ENCODE measurements at places on chromosomes 12 and 14.

DNA sequence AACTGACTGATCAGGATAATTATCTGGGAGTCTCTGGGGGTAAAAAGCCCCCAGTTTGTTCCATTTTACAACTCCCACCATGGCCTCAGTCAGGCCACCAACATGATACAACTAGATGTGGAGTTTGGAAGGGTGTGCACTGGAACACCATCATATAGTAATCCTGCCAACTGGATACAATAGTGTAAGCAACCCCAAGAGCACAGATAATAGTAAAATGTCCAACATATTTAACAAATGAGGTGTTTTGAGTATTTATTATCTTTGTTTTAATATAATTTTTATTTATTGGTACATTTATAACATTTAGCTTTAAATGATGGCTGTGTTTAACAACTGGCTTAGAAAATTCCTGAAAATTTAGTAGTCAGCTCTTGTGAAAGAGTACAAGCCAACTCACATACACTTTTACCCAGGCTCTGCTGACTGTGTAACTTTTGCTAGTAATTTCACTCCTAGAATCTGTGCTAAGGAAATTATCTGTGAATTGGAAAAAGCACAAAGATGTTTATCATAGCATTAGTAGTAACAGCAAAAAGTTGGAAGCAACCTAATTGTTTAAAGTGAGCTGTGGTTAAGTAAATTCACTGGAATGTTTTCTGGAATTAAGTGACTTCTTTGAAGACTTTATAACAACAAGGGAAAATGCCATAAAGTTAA is 196.8 kb downstream of the RAD51B start:
- no peak for DNase-seq

DNA sequence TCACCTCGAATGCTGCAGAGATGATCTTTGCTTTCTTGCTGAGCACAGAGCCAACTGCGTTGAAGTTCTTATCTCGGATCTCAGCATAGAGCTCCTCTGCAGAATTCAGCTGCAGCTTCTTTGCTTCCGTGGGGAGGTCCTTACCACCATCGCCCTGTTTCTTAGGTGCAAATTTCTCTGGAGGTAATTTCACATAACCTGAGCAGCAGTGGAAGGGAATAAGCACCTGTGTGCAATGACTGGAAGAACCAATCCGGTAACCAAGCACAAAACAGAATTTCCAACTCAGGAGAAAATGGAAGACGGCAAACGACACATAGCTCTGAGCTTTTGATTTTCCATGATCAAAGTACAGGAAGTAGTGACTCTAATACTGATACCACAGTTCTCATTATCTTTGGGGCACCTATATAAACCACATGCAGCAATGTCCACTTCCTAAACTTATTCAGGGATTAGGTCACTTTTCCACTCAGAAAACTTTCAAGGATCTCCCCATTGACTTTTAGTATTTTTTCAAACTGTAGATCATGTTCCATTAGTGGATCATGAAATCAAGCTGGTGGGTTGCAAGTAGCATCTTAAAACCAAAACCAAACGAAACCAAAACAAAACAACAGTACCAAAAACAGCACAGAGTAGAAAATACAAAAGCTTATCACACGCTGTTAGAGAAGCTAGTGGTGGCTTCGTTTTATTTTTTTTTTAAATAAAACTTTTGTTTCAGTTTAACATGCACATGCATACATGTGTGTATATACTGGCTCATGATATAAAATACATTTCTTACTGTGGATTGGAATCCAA is 18.9 kb upstream of the DIABLO start:
- DNase-seq = no peak

- no peak for DNase-seq
Measured at GRCh38 chr12:27747111-27747820, 32.8 kb upstream of the KLHL42 start.

GRCh38 chr14:38120109-38120508 is 87.6 kb upstream of the SSTR1 start:
- DNase-seq = no peak

- no peak for DNase-seq
Measured at GRCh38 chr12:12425616-12426015, 68.7 kb downstream of the BORCS5 start.

- peak; percentile 59 for DNase-seq
Measured at GRCh38 chr14:41718477-41719166, 111.9 kb downstream of the LRFN5 start.

DNA sequence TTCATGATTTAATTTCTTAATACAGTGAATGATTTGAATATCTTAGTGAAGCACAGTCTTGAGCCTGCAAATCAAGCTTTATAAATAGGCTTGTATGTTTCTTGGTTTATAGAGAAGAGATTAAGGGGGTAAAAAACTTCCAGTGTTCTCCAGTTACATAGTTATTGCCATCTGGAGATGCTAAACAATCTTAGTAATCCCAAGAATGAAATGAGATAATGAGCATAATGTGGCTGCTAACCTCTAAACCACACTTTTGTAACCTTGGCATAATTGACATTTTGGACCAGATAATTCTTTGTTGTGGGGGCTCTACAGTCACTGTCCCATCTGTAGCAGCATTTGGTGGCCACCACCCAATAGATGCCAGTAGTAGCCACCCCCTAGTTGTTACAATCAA is 316.8 kb downstream of the CCDC91 start:
- no peak for DNase-seq

- no peak for DNase-seq
Measured at GRCh38 chr12:81263072-81263471, 185.2 kb downstream of the ACSS3 start.

- DNase-seq = no peak
Measured at GRCh38 chr12:80777587-80777986, 60.9 kb downstream of the MYF5 start.

GRCh38 chr14:69708049-69708448 is 58.9 kb upstream of the SRSF5 start:
- no peak for DNase-seq

DNA sequence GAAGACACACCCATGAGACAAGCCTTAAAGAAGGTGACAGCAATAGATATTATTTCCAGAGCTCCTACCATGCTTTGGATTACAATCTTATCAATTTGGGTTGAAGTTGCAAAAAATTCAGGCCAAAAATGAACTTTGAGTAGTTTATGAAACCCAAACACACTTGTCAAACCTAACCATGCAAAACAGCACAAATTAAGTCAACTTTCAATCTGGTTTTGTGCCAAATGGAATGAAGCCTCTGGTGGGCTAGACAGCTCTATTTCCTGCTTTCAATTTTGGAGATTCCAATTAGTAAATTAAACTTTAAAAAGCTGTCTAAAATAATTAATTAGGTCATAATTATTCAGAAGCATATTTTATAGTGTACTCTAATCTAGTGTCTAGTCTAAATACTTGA is 203.4 kb downstream of the SYT1 start:
- DNase-seq = no peak

DNA sequence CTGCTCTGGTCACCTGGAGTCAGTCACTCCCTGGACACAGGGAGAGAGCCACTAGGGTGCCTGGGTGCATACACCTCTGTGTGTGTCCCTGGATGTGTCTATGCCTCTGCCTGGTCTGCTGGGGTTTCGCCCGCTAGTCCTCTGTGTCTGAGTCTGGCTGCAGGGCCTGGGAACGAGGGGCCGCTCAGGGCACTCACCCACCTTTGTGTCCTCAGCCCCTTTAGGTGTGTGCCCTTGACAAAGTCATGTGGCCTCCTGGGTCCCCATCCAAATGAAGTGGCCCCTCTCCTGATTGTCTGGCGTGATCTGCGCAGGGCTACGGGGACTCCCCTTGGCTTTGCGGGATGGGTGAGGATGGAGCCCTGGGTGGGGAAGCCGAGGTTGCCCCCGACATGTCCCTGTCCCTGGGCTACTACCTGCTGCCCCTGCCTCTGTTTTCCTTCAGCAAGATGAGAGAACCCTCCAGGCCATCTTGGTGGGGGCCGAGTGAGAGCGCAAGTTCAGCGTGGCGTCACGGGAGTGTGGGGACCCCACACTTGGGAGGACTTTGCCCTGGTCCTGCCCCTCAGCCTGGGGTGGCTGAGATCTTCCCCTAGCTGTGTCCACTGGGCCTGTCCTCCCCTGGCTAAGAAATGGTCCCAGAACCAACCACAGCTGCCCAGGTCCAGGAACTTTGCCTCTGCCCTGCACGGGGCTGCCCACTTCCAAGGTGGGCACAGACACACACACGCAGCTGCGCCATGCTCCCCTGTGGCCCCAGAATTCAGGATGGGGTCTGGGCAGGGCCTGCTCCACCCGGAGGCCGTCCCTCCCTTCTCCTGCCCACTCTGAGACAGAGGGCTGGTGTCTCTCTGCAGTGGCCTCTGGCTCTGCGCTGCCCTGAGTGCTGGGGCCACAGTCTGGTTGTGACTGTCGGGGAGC is 2.7 kb upstream of the AHNAK2 start:
- DNase-seq = no peak

DNA sequence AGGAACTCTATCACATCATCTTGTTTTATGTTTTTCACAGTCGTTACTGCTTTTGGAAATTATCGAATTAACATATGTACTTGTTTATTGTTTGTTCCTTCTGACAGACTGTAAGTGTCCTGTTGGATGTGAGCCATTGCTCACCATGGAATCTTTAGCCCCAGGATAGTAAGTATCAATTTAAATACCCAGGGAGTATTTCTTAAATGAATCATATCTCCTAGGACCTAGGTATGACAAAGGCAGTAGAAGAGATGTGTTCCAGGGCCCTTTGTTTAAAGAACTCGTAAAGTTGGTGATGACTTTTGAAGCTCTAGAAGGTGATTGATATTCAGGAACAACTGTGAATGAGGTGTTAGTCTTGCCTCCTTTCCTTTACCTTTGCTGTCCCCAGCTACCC is 30.3 kb upstream of the STRAP start:
- DNase-seq = no peak

- no peak for DNase-seq
Measured at GRCh38 chr12:47507221-47507620, 198.6 kb downstream of the RPAP3 start.

GRCh38 chr12:115259968-115260747 is 576.2 kb upstream of the TBX3 start:
- DNase-seq = no peak

DNA sequence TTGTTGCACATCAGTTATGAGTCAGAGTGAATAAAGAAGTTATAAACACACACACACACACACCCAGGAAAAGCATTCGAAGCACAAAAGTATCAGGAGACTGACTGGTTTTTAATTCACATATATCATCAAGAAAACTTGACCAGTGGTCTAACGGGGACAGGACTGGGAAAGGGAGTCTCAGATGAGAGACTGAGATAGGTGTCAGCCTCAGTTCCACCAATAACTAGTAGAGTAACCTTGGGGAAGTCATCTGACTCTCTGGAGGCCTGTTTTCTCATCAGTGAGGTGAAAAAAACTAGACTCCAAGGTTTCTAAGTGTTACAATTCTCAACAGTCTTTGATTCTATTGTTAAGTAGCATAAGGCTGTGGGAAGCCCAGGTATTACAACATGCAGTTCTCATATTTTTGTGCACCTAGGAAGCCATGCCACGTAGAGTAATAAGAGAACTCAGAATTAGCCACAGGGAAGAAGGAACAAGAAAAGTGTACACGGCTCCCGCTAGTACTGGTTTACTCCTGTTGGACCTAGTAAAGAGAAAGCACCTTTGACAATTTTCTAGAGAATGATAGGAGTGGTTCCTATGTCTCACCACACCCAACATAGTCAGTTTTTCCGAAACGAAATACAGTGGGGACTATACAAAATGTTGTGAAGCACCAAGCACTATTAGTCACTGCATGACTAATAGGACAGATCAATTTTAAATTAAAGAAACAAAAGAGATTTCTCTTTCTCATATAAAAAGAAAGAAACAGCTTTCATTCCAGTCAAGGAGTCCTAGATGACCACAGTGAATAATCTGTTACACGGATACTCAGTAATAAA is 5.0 kb downstream of the PPTC7 start:
- DNase-seq = peak; percentile 62

GRCh38 chr12:82873951-82874350 is 187.2 kb downstream of the TMTC2 start:
- no peak for DNase-seq

DNA sequence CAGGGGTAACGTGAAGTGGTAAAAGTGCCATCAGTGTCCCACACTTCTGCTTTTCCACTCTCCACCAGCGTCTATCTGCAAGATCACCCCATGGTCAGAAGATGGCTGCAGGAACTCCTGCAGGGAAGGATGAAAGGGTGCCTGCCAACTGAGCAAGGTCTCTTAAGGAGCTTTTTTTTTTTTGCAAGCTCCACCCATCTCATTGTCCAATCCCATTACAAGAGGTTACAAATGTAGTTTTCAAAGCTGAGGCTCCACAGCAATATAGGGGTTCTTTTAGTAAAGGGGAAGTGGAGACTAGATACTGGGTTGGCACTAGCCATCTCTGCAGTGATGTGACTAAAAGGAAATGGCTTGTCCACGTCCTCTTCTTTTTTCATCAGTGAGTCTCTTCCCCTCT is 5.9 kb upstream of the BHLHE41 start:
- DNase-seq = peak; percentile 52

DNA sequence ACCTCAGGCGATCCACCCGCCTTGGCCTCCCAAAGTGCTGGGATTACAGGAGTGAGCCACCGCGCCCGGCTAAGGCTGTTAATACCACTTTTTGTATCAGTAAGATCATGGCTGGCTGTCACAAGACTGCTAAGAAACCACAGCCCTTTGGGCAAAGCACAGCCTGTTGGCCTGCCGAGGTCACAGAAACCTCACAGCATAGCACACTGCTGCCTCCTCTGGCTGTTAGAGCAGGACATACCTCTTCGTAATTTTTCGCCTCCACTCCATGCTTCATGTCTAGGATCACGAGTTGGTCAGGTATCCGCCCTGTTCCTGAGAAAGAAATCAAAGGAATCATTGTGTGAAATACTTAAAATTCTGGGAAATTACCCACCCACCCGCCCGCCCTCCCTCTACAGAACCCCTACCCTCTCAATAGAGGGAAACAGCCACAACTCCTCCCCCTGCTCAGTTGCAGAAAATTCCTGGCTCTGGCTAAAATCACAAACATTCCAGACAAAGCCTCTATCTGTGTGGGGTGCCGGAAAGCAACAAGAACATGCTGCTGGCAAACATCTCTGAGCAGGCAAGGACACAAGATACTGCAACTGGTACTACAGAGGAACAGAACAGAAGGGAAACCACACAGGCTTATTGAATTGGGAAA is 20.7 kb upstream of the NEK9 start:
- DNase-seq = peak; percentile 95

DNA sequence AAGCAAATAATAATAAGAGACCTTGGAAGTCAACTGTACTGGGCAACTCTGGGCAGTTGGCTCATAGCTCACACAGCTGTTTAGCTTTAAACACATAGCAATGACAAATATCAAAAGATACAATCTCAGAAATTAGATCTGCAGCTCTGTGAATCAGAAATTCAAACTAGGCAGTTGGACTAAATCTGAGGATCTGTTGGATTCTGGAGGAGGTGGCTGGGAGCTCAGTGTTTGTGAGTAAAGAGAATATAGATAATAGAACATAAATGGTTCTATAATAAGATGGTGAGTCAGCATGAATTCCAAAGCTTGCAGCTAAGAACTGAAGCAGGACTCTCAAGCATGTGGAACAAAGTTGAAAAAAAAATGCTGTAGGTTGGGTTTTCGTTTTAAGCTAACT is 1949.4 kb upstream of the SEL1L start:
- DNase-seq = no peak

GRCh38 chr12:70590549-70591226 is 46.5 kb downstream of the PTPRB start:
- DNase-seq = peak; percentile 13
